ENCODE measurements at places on chromosomes 16 and 17. TPM values are rescaled to one million over a fixed set of nuclear protein-coding genes. Genes with fewer than 3 reads are reported as not detected.

The IL21R gene
- polyA plus RNA-seq: 2.2 TPM

The ACSM5 gene
- polyA plus RNA-seq: not detected

The ZSWIM7 gene
- polyA plus RNA-seq: 70.8 TPM

The CD300LG gene
- polyA plus RNA-seq: not detected

The TP53TG3B gene
- not detected for polyA plus RNA-seq

The RAP1GAP2 gene
- polyA plus RNA-seq: 3.9 TPM

The PDILT gene
- polyA plus RNA-seq: not detected

The CLEC18A gene
- not detected for polyA plus RNA-seq

The CCL1 gene
- polyA plus RNA-seq: not detected

The C17orf100 gene
- polyA plus RNA-seq: 8.0 TPM

The HEATR3 gene
- polyA plus RNA-seq: 6.9 TPM

The KRTAP9-8 gene
- not detected for polyA plus RNA-seq

The CDIP1 gene
- polyA plus RNA-seq: 28.5 TPM

The SLC4A1 gene
- not detected for polyA plus RNA-seq

The SOX15 gene
- polyA plus RNA-seq: not detected

The MYLK3 gene
- not detected for polyA plus RNA-seq

The ABCC12 gene
- not detected for polyA plus RNA-seq

The KCNG4 gene
- not detected for polyA plus RNA-seq

The ALOX15 gene
- 0.41 TPM for polyA plus RNA-seq

The BRICD5 gene
- polyA plus RNA-seq: 0.35 TPM

The KCTD5 gene
- 24.9 TPM for polyA plus RNA-seq

The TBC1D3D gene
- polyA plus RNA-seq: not detected

The RBFOX1 gene
- not detected for polyA plus RNA-seq

The ELMO3 gene
- 0.35 TPM for polyA plus RNA-seq

The C17orf50 gene
- polyA plus RNA-seq: not detected

The RCVRN gene
- polyA plus RNA-seq: not detected

The SARM1 gene
- 5.6 TPM for polyA plus RNA-seq

The ARL16 gene
- polyA plus RNA-seq: 33.2 TPM

The DDX19B gene
- 53.8 TPM for polyA plus RNA-seq

Measured in IgD-negative memory B cell (primary cell).